Subcutaneous adipose tissue (tissue), 4 donors: ENCODE measurements at places on chromosomes 16 and 17. TPM values are rescaled to one million over a fixed set of nuclear protein-coding genes. Genes with fewer than 3 reads are reported as not detected.

Gene RGS11
- 20.2 TPM for total RNA-seq

Gene CIBAR2
- not detected for total RNA-seq

Gene OR1A1
- total RNA-seq, result not detected

Gene DHX58
- 4.7 TPM for total RNA-seq

Gene MARCHF10
- not detected for total RNA-seq

Gene AANAT
- total RNA-seq, result not detected

Gene PYDC1
- total RNA-seq, result not detected

Gene KRTAP4-9
- total RNA-seq, result not detected

Gene RNF222
- total RNA-seq, result not detected

Gene KRTAP17-1
- not detected for total RNA-seq

Gene RAB37
- 2.4 TPM for total RNA-seq

Gene DHRS7C
- total RNA-seq, result not detected

Gene AATK
- total RNA-seq, result 1.9 TPM

Gene GJD3
- total RNA-seq, result not detected

Gene USP43
- total RNA-seq, result 0.51 TPM

Gene NATD1
- 31.6 TPM for total RNA-seq

Gene ZNF689
- total RNA-seq, result 5.3 TPM

Gene KCNH4
- total RNA-seq, result 0.34 TPM

Gene KRTAP16-1
- not detected for total RNA-seq
